ENCODE measurements at places on chromosomes 1 and 21.

GRCh38 chr1:1293263-1294249, 13.3 kb downstream of the SCNN1D start:
- DNase-seq: no peak

- no peak for DNase-seq
Observed at GRCh38 chr1:204505674-204506200, 10.5 kb upstream of the MDM4 start.

- DNase-seq: no peak
Observed at GRCh38 chr1:227742738-227743715, 7.8 kb downstream of the SNAP47 start.

DNA sequence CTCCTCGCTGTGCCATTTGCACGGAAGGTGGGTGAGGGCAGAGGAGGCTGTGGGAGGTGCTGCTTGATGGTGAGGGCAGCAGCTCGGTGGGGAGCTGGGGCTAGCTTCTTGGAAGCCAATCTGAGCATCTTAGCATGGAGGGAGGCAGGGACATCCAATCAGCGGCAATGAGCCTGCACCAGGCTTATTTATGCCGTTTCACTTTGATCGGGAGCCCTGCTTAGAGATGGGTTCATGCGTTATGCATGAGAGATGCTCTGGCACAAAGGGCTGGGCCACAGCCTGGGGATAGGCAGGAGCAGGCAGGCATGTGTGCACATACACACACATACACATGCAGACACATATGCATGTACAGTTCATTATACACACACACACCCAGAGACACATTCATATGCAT, 220.2 kb downstream of the GRIK3 start:
- no peak for DNase-seq

- no peak for DNase-seq
Observed at GRCh38 chr1:3074297-3074741, 5.3 kb downstream of the PRDM16 start.
